ENCODE measurements at places on chromosomes 16 and 17. TPM values are rescaled to one million over a fixed set of nuclear protein-coding genes. Genes with fewer than 3 reads are reported as not detected.
A peak's percentile ranks its signal among the peaks of the same experiment; 100 is the strongest.

DNA sequence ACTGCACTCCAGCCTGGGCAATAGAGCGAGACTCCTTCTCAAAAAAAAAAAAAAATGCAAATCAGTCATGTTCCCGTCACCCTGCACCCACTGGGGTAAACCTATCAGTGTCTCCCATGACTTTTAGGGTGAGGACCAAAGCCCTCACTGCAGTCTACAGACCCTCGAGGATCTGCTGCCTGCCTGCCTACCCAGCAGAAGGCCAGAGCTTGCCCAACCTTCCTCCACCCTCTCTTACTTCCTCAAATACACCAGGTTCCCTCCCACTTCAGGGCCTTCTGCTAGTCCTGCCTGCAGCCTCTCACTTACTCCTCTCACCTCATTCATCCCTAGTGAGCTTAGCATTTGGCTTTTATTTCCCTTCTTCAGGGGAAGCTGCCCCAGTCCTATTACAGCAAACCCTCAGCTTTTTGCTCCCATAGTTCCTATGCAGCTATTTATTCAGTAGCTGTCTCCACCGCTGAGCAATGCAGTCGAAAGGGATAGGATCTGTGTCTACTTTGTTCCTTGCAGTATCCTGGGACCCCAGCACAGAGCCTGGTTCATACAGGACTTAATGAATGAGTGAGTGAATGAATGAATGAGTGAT is 17.8 kb upstream of the TOB1 start:
- H3K27me3 ChIP-seq, result peaks cover 2% of the 10 kb centered on the region
- no peak for DNase-seq
- no peaks in the 10 kb centered on the region for H3K36me3 ChIP-seq
- H3K4me1 ChIP-seq, result peaks cover 39% of the 10 kb centered on the region

ZNF232 gene
- 6.7 TPM for total RNA-seq

DNA sequence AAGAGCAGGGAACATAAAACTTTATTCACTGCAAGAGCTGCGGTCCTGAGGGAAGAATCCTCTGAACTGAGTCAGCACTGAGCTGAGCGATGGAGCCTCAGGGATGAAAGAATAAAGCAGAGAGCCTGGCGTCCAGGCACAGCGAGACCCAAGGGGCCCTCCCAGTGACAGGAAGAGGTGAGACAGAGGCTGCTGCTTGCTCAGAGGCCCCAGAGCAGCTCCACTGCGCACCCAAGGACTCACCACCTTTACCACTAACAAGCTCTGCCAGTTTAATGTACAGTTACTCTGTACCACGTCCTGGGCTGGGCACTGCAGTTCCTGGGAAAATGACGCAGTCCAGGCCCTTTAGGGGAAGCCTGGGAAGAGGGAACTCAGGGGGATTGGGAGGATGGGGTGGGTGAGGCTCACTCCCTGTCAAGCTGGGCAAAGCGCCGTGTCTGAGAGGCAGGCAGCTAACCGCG is 5.6 kb downstream of the GFAP start:
- H3K27me3 ChIP-seq, result peaks cover 34% of the 10 kb centered on the region
- H3K36me3 ChIP-seq, result no peaks in the 10 kb centered on the region
- DNase-seq, result no peak
- H3K4me1 ChIP-seq, result peaks cover 14% of the 10 kb centered on the region
- no peak overlapping the region for H3K4me3 ChIP-seq

DNAAF8 gene
- not detected for total RNA-seq

GRCh38 chr17:74467221-74467951 is 952 bp downstream of the CD300A start:
- peak; percentile 48 for DNase-seq
- H3K27me3 ChIP-seq, result no peaks in the 10 kb centered on the region
- H3K27ac ChIP-seq, result peak overlapping the region; percentile 88
- peaks cover 38% of the 10 kb centered on the region for H3K4me1 ChIP-seq
- peaks cover 34% of the 10 kb centered on the region for H3K36me3 ChIP-seq

DNA sequence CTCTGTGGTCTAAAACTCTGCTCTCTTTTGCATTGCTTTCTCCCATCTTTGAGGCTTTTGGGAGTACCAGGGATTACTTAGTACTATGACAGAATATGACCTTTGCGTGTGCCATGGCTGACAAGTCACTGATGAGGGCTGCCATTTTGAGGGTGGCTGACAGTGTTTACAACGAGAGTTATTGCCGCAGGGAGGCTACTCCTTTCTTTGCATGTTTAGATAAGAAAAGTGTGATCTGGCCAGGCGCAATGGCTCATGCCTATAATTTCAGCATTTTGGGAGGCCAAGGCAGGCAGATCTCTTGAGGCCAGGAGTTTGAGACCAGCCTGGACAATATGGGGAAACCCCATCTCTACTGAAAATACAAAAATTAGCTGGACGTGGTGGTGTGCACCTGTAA is 77.5 kb downstream of the GSG1L start:
- H3K4me3 ChIP-seq, result no peak overlapping the region
- no peaks in the 10 kb centered on the region for H3K4me1 ChIP-seq
- no peak for DNase-seq
- H3K27ac ChIP-seq, result no peak overlapping the region
- peaks cover 6% of the 10 kb centered on the region for H3K27me3 ChIP-seq
- H3K36me3 ChIP-seq, result no peaks in the 10 kb centered on the region

NPB gene
- total RNA-seq, result 0.38 TPM

GRCh38 chr17:40490289-40490853 is 11.1 kb downstream of the TNS4 start:
- H3K36me3 ChIP-seq, result no peaks in the 10 kb centered on the region
- no peak overlapping the region for H3K4me3 ChIP-seq
- H3K27ac ChIP-seq, result no peak overlapping the region
- peak; percentile 30 for DNase-seq

TAT gene
- not detected for total RNA-seq

- H3K27me3 ChIP-seq, result peaks cover 22% of the 10 kb centered on the region
- no peak overlapping the region for H3K27ac ChIP-seq
- DNase-seq, result no peak
These were observed 31.0 kb upstream of the BHLHA9 start for GRCh38 chr17:1239210-1239609.

GRCh38 chr16:66903544-66904427 is 14.9 kb downstream of the CDH16 start:
- DNase-seq, result no peak
- H3K27me3 ChIP-seq, result no peaks in the 10 kb centered on the region

DNA sequence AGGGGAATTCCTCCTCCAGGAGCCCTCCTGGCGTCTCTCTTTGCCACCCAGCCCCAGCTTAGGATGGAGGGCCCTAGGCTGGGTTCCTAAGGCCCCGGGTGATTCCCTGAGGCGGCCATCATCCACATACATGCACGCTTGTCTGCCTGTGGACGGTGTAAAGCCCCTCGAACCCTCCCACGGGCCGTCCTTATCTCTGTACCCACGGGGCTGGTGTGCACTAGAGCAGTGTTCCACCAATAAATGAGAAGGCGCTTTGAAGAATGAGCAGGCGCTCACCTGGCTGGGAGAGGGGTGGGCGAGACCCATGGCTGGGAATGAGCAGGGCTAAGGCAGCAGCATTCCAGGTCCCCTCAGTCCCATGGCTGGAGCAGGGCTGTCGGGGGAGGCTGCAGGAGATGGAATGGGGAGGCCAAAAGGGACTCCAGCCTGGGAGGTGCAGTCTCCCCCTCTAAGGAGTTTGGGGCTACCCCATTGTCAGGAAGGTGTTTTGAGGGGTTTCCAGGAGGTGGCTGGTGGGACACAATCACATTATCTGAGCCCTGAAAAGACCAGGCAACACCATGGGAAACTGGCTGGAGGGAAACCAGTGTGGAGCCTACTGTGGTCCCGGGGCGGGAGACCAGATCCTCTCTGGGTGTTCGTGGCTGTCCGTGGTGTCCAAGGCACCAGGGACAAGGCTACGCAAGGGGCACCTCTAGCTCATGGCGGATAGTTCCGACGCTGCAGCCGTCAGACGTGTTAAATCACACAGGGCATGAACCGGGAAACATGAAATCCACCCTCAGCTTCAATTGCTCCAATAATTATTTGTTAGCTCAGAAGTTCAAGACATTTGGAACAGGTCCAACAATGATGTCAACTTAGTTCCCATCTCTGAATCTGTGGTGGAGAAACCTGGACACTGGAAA is 87.5 kb upstream of the DNAH17 start:
- H3K27ac ChIP-seq, result no peak overlapping the region
- no peak for DNase-seq
- H3K4me3 ChIP-seq, result no peak overlapping the region
- peaks cover 43% of the 10 kb centered on the region for H3K4me1 ChIP-seq
- no peaks in the 10 kb centered on the region for H3K27me3 ChIP-seq

YPEL2 gene
- total RNA-seq, result 17.1 TPM

GRCh38 chr16:78620291-78620690 is 520.8 kb downstream of the WWOX start:
- no peaks in the 10 kb centered on the region for H3K4me1 ChIP-seq
- no peaks in the 10 kb centered on the region for H3K36me3 ChIP-seq
- DNase-seq, result no peak
- no peak overlapping the region for H3K4me3 ChIP-seq

SPATA32 gene
- total RNA-seq, result 0.20 TPM

DNA sequence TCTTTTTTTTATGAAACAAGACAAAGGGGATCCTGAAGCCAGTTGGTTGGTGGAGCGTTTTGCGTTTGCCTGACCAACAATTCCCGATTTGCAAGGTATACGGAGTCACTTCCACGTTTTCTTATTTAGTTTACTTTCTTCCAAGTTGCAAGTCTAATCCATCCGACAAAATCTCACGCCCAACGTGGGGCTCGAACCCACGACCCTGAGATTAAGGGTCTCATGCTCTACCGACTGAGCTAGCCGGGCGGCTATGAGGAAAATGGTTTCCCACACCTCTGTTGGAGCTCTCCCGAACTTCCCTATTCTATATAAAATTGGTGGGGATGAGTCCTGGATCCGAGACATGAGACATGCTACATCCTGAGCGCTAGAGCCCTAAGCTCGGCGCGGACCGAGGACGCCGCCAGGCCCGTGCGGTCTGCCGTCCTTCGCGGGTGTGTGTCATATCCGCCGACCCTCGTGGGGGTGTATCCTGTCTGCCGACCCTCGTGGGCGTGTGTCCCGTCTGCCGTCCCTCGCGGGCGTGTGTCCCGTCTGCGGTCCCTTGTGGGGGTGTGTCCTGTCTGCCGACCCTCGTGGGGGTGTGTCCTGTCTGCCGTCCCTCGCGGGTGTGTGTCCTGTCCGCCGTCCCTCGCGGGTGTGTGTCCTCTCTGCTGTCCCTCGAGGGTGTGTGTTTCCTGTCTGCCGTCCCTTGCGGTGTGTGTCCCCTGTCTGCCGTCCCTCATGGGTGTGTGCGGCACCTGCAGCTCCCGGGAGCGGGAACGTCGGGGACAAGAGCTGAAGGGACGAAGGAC is 22.6 kb downstream of the ZNF213 start:
- H3K4me1 ChIP-seq, result peaks cover 42% of the 10 kb centered on the region
- H3K36me3 ChIP-seq, result peaks cover 13% of the 10 kb centered on the region
- H3K27ac ChIP-seq, result peak overlapping the region; percentile 59
- DNase-seq, result peak; percentile 58

All from activated CD4-positive, alpha-beta memory T cell treated with anti-CD3 and anti-CD28 coated beads, Interleukin-2, amount 10 ng/mL, durations not matched to agents 7 days and 5 days (primary cell).